ENCODE measurements at places on chromosomes 11 and 22.

DNA sequence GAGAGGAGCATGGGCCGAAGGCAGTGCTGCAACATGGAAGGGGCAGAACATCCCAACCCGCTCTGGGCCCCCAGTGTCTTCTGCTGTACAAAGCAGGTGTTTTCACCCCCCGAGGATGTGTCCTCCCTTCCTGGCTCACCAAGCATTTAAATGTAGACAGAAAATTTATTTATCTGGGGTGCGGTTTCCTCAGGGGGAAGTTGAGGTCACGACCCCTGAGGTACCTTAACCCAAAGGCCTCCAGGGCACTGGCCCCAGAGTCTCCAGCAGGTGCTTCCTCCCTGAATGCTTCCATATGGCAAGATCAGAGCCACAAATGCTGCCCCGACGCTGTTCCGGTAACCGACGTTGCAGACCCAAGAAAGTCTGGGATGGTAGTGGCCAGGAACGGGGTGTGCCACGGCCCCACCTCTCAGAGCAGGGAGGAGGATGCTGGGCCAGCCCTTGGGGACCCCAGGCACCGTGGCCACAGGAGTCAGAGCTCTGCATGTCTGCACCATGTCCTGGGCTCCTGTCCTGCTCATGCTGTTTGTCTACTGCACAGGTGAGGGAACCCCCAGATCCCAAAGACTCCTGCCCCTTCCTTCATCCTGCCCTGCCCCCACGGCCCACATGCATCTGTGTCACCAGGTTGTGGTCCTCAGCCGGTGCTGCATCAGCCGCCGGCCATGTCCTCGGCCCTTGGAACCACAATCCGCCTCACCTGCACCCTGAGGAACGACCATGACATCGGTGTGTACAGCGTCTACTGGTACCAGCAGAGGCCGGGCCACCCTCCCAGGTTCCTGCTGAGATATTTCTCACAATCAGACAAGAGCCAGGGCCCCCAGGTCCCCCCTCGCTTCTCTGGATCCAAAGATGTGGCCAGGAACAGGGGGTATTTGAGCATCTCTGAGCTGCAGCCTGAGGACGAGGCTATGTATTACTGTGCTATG lies at the start of gene VPREB1:
Gene VPREB1 (plus strand): TSS at position 471 of the 935 bp plus-strand sequence. CDS start 28 bp downstream, at position 499.
- no peak for DNase-seq

DNA sequence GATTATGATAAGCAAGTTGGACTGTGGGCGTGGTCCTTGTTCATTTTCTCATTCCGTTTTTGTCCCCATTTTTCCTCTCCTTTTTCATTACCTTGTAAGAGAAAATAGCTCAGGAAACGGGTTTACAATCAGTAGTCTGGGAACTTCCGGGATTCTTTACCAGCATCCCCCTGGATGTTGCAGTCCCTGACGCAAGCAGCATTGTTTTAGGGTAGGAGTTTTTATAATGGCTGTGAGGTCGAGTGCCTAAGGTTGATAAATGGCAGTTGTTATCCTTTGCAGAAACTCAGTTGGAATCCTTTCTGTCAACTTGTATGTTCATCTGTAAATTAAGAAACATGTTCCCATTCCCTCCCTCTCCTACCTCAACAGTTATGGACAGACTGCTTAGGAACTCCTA lies 68.3 kb downstream of the ARHGEF12 start:
- DNase-seq = no peak

- peak; percentile 79 for DNase-seq
These were observed 24.7 kb downstream of the ALG9 start for GRCh38 chr11:111846636-111847035.

GRCh38 chr22:45073064-45073463 lies 63.3 kb upstream of the PHF21B start:
- DNase-seq = no peak

GRCh38 chr11:104934594-104934993 lies 33.8 kb downstream of the CASP4 start:
- no peak for DNase-seq

DNA sequence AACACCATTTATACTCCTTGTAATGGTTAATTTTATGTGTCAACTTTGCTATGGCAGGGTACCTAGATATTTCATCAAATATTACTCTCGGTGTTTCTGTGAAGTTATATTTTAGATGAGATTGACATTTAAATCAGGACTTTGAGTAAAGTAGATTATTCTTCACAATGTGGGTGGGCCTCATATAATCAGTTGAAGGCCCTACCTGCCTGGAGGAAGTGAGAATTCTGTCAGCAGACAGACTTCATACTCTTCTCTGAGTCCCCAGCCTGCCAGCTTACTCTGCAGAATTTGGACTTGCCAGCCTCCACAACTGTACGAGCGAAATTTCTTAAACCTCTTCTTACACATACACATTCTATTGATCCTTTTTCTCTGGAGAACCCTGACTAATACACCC lies 49.3 kb upstream of the SYT9 start:
- DNase-seq = no peak

DNA sequence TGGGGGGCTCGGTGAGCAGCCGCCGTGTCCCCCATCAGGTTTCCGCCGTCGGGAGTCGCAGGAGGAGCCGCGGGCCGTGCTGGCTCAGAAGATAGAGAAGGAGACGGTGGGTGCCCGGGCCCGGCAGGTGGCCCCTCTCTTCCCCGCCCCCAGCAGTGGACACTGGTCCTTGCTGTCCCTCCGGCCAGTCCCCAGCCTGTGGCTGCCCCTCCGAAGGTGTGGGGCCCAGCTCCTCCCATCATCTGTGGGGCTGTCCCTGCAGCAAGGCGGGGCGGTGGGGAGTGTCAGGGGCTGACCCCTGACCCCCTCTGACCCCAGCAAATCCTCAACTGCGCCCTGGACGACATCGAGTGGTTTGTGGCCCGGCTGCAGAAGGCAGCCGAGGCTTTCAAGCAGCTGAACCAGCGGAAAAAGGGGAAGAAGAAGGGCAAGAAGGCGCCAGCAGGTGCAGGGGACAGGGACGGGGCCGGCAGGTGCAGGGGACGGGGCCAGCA lies 15.3 kb downstream of the EPS8L2 start:
- DNase-seq = no peak

DNA sequence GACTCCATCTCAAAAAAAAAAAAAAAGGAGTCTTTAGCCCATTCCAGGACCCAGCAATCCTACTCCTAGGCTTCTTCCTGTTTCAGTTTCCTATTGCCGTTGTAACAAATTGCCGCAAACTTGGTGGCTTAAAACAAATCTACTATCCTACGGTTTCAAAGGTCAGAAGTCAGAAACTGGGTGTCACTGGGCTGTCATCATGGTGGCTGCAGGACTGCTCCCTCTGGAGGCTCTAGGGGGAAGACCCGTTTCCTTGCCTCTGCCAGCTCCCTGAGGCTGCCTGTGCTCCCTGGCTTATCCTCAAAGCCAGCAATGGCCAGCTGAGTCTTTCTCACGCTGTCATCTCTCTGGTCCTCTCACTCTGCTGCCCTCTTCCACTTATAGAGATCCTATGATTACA lies 8.7 kb upstream of the DAGLA start:
- no peak for DNase-seq

DNA sequence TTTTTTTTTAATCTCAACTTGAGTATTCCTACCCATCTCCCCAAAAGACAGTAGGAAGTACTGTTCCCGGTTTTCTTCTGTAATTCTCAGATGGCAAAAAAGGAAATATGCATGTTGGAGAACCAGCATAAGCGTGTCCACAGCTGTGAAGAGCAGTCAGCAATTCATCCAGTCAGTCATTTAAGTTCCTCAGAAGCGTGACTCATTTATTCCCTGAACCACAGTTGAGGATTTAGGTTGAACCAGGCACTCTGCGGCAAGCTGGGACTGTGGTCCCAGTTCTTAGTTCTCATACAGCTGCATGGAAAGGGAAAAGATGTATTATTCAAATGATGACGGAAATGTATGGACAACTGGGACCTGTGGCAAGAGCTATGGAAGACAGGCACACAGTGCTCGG lies 61.0 kb upstream of the MYO18B start:
- DNase-seq = no peak

- no peak for DNase-seq
These were observed 168.6 kb upstream of the B3GAT1 start for GRCh38 chr11:134580610-134580975.

- no peak for DNase-seq
These were observed 37.1 kb upstream of the OLFML1 start for GRCh38 chr11:7448201-7448600.

GRCh38 chr11:34302046-34302921 lies 55.5 kb downstream of the ABTB2 start:
- DNase-seq = peak; percentile 90

GRCh38 chr11:2304506-2305139 lies 2.8 kb downstream of the TSPAN32 start:
- no peak for DNase-seq

Data from choroid plexus epithelial cell (primary cell).